ENCODE measurements at places on chromosomes 4 and X. TPM values are rescaled to one million over a fixed set of nuclear protein-coding genes. Genes with fewer than 3 reads are reported as not detected.

The BRS3 gene
- not detected for total RNA-seq

The GLRA2 gene
- total RNA-seq = not detected

The RNF128 gene
- 0.22 TPM for total RNA-seq

The AMBN gene
- not detected for total RNA-seq

The OSTC gene
- 30.5 TPM for total RNA-seq

The RNF175 gene
- total RNA-seq = 0.30 TPM

The IL3RA gene
- 8.1 TPM for total RNA-seq

The FAM184B gene
- not detected for total RNA-seq

The EREG gene
- total RNA-seq = not detected

The MAP3K15 gene
- total RNA-seq = not detected

The PWWP3B gene
- 11.5 TPM for total RNA-seq

The AFM gene
- total RNA-seq = not detected

The CXCL11 gene
- total RNA-seq = not detected

The P2RY8 gene
- total RNA-seq = 1.9 TPM

The SMIM43 gene
- not detected for total RNA-seq

The GPC4 gene
- 9.9 TPM for total RNA-seq
